Anterior cingulate cortex (tissue), 58 donors: ENCODE measurements at places on chromosomes 16 and 17.
A peak's percentile ranks its signal among the peaks of the same experiment; 100 is the strongest.

DNA sequence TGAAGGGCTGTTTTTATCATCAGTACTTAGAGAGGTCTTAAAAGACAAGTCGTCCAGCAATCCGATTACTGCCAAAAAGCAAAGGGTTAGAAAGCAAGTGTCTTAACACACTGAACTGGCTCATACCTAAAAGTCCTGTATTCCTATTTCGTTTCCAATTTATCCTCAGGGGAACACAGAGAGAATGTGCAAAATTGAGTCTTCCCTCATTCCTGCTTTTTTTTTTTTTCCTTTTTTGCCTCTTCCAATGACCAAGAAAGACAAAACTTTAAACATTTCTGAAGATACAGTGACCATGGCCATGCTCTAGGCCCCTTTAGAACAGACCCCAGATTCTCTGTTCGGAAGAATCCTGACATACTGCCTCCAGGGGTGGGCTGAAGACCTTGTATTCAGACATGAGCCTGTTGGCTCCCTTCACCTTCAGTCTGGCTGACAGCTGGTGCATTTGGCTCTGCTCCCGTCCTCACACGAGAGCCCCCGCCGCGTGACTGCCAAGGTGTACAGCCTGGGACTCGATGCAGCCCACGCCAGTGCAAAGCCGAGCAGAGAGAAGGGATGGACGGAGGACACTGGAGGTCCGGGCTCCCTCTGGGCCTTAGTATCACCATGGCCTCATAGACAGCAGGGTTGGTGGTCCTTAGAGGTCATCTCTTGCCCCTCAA lies 47.0 kb downstream of the COTL1 start:
- no peak for DNase-seq

DNA sequence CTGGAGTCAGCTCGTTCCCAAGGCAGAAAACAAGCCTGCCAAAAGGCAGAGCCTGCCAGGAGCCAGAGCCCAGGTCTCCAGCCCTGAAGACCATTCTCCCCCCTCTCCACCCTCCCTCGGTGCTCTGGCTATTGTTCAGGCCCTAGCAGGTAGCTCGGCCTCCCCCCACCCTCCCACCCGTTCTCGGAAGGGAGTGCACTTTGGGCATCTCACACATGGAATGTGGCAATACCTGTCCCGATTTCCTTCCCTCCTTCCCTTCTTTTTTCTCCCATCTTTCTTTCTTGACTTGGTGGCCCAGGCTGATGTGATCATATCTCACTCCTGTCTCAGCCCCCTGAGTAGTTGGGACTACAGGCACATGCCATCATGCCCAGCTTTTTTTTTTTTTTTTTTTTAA lies 12.4 kb downstream of the CNGB1 start:
- no peak for DNase-seq

DNA sequence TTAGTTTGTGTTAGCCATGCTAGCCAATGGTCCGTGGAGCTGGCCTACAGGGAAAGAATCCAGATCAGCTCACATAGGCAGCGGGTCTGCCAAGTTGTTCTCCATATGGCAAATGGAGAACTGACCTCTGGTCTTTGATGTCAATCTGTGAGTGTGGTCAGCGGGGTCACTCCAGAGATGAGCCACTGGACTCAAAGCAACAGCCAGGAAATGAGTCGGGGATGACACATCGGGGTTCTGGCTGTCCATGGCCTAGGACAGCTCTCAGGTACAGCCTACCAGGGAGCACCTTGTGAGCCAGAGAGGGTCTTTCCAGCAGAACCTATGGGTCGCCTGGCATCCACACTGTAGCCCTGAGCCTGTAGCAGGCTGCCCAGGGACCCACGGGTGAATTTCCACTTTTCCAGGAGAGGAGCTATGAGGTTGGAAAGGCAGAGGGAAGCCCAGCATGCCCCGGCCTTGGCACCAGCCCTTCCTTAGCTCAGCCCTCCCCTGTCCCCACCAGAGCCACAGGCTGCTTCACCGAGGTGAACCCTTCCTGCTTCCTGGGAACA lies 203.0 kb upstream of the TNRC6C start:
- no peak for DNase-seq

- no peak for DNase-seq
Observed at GRCh38 chr16:70735141-70735979, 49.5 kb upstream of the MTSS2 start.

DNA sequence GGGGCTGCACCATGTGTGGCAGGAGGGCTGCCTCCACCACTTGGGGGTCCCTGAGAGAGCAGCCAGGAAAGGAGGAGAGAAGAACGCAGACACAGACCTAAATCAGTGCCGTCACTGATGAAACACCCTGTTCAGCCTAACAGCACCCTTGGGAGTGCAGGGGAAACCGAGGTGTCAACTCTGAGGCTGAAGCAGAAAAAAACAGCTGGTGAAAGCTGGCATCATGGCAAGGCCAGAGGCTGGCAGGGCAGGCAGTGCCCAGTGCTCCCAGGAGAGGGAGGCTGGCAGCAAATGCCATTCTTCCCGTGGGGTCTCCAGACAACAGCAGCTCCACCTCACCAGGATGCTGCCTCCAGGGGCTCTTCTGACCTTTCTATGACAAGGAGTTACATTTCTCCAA lies 23.1 kb downstream of the SPHK1 start:
- DNase-seq = no peak

DNA sequence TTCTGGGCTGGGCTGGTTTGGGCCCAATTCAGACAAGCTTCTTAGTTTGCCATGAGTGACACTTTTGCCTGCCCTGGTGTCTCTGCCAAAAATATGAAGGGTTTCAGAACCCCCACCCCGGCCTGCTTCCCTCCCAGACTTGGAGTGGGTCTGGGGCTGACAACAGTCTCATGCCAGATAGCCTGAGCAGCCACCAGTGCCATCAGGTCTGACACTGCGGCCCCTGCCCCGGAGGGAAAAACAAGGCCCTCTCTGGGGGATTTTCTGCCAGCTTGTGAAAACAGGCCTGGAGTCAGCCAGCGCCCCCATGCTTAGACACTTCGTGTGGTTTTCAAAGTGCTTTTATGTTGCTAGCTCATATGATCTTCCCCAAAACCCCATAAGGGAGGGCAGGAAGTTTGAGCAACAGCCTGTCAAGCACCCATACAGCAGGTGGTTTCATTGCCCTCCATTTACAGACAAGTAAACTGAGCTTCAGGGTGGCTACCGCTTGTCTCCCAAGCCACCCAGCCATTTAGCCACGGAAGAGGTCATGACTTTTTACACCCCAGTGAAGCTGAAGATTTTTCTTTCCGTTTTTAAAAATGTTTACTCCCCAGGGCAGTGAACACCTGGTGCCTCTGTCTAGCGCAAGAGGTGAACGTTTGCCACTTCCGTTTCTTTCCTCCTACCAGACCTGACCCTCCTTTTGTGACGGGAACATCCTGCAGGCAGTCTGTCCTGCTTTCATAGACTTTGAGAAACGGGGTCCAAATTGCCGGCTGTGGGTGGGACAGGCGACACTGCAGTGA lies 300.6 kb downstream of the SEC14L1 start:
- DNase-seq = no peak

- DNase-seq = no peak
Observed at GRCh38 chr16:66705790-66706505, 9.4 kb upstream of the CMTM4 start.

- DNase-seq = no peak
Observed at GRCh38 chr16:21126518-21126917, 24.1 kb downstream of the DNAH3 start.

DNA sequence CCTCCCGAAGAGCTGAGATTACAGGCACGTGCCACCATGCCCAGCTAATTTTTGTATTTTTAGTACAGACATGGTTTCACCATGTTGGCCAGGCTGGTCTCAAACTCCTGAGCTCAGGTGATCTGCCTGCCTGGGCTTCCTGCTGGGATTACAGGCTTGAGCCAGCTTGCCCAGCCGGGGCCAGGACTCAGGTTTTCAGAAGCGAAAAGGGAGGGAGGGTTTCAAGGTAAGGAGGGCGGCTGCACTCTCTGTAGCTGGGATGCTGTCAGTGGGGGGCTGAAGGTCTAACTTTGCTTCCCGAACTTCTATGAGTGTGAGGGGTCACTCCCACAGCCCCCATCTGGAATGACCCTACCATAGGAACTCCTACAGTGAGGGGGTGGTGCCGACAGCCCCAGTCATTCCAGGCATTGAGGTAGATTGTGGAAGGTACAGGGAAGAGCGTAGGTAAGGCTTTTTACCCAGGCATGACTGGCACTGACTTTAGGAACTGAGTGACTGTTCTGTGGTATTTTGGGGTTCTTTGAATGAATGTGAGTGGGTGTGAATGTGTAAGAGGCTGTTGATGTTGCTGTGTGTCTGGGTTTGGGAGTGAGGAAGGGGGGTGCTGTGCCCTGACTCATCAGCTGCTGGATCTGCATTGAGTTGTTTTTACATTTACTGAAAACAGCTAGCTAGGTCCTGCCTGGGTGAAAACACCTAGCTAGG lies 3.8 kb upstream of the C1QL1 start:
- peak; percentile 12 for DNase-seq

- DNase-seq = no peak
Observed at GRCh38 chr17:70654706-70655105, 485.4 kb downstream of the KCNJ2 start.

GRCh38 chr16:22874394-22874793 lies 60.4 kb downstream of the HS3ST2 start:
- no peak for DNase-seq

DNA sequence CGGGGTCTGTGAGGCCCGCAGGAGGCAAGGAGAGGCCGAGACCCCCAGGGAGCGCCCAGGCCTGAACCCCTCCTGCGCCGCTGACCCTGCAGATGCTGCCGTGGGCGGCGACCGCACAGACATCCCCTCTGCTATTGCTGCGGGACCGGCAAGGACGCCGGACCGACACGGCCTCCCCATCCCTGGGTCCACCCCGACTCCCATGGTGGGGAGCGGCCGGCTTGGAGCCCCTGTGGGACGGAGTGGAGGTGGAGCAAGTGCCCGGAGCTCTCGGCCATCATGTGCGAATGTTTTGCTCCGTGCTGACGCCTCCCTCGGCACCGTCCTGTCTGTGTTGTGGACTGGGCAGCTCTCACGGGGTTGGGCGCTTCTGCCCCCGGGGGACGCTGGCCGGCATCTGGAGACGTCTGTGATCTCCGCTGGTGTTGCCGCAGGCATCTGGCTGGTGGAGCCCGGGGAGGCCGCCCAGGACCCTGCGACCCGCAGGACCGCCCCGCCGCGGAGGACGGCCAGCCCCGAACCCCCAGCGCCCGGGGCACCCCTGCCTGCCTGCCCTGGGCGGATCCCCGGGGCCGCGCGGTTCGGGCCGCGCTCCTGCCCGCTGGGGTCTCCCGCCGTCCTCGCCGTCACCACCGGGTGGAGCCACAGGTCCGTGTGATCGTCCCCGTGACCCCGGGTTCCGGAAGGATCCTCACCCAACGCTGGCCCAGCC lies 12.8 kb upstream of the GNG13 start:
- peak; percentile 28 for DNase-seq

DNA sequence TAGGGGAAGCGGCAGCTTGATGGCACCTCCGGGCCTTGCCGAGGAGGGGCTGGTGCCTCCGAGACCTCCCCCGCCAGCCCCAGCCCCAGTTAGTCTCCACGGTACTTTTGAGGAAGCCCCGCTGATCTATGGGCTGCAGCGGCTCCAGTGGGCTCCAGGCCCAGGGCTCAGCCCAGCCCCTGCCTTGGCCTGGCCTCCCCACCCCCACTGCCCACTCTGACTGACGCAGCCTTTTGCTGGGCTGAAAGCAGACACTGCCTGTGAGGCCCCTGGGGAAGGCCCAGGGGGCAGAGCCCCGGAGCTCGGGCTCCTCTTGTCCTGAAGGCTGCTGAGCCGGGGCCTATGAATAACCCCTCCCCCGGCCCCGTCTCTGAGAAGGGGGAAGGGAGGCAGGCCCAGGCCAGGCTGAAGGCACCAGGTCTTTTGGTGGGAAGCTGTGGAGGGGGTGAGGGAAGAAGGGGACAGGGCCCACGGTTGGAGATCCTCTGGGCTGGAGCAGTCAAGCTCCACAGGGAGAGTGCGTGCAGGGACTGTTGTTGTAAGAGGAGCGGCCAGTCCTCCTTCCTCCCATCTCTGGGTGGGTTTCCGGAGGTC lies 7.5 kb upstream of the SMTNL2 start:
- no peak for DNase-seq

DNA sequence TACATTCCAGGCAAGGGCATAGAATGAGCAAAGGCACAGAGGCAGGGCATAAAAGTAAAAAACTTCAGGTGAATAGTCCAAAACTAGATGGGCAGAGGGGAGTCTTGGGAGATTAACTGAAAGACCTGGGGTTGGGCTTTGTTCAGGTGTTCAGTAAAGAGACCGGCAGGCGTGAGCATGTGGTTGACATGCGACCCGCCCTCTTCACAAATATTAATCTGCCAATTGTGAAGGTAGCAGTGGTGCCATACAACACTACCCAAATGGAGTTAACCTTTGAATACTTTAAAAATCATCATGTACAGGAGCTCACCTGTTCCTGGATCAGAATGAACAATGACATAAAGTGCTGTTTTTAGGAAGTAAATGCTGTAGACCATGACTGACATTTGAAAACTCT lies 225.5 kb downstream of the LGALS9B start:
- DNase-seq = no peak

DNA sequence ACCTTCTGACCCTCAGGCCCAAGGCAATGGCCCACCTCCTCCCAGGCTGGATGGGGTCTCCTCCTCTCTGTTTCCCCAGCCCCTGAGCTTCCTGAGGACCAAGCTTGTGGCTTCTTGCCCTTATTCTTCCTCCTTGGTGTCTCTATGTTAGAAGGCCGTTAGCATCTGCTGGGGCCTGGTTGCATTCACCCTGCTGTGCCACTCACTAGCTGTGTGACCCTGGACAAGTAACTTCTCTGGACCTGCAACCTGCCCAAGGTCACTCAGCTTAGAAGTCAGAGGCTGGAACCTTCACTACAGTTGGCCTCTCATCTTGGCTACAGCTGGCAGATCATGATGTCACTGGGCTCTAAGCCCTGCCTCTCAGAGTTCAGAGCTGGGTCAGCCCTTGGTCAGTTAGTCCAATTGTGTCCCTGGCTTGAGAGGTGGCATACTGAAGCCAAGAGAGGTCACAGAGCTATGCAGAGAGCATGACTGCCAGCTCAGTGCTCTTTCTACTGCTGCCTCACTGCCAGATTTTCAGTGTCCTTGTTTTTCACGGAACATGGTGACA lies 3.0 kb downstream of the MT2A start:
- peak; percentile 38 for DNase-seq

DNA sequence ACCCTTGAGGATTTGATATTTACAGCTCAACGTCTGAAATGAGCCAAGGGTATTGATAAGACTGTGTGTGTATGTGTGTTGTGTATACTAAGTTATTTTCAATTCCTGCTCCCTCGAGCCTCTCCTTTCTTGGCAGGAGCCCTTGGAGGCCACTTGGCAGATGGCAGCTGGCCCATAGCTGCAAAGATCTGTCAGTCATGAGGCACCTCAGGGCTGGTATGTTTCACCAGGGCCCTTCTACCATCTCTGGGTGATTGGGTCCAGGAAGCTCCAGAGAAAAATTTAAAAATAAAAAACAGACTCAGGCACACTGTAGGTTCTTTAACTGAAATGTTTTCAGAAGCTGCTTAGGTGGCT lies 355.7 kb downstream of the HAPSTR1 start:
- no peak for DNase-seq

DNA sequence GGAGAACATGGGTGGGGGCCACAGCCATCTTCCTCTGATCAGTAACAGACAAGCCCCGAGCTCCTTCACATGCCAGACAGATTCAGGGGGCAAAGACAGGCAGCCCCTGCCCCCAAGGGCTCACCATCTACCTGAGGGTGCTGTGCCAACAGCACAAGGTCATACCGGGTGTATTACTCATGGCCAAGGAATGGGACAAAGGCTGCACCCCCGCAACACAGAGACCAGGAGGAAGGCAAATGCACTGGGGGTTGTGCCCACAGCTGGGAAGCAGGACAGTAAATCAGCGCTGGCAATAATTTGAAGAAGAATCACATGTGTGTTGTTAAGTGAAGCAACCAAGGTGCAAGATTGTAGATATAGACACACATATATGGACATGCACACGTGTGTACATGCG lies 137.1 kb downstream of the C16orf95 start:
- no peak for DNase-seq
